ENCODE measurements at places on chromosomes 6 and 20.

GRCh38 chr6:47484616-47485015 is 7.0 kb downstream of the CD2AP start:
- no peak for DNase-seq

DNA sequence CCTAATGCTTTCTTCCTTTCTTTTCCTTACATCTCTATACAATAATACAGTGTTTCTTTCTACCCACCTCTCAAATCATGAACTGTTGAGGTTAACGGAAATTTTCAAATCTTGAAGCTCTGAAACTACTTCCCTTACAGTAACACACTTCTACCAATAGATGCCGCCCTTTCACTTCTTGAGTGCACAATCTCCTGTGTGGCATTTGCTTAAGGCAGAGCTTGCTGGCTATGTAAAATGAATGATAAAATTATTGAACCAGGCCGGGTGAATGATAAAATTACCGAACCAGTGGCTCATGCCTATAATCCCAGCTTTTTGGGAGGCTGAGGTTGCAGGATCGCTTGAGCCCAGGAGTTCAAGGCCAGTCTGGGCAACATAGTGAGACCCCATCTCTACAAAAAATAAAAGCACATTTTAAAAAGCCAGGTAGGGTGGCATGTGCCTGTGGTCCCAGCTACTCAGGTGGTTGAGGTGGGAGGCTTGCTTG is 56.8 kb downstream of the KCNS1 start:
- DNase-seq: no peak

GRCh38 chr20:4025679-4026078 is 10.3 kb upstream of the RNF24 start:
- no peak for DNase-seq

DNA sequence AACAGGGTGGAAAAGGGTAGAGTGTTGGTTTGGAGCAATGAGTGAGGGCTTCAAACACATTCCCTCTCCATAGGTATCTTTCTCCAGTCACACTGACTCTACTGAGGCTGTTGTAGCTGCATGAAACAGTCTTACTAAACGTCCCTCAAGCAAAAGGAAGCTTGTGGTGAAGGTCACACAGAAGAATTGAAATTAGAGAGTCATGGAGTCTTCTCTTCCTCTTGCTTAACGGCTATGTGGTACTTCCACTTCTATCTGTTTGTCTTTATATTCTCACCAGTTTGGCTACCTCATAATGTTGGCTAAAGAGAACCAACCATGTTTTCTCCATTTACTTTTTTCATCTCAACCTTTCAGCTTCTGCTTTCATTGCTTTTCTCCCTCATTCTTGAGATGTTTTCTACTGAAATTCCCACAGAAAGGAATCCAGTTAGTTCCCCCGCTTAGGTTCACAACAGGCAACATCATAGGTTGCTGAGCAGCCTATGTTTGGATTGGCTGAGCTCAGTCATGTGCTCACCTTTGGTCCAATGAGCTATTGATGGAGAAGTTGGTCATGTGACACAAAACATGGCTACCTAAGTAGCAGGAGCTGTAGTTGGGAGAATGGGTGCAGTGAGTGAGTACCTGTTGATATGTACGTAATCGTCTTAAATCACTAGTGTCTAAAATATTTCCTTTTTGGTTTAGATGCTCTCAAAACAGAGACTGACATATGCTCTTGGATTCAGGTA is 99.8 kb downstream of the SNAP25 start:
- no peak for DNase-seq

DNA sequence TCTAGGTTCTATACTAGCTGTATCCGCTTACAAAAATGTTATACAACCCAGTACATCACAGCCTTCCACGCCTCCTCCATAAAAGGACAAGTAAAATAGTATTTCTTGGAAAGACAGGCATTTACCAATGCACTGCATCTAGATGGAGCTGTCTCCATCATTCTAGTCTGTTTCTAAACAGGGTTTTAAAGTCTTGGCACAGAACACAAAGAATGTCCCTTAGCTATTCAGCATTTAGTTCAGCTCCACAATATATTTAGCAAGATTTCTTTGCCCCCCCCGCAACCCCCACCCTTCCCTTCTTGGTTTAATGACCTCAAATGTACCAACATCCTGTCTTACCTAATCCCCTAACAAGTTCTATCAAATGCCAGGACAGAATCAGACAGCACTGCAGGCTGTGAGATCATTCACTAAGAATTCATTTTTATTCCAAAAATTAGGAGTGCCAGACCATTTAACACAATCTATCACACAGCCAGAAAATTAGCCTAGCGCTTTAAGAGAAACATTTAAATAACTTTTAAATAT is 198.6 kb downstream of the BACH2 start:
- no peak for DNase-seq

- no peak for DNase-seq
These were observed 13.2 kb upstream of the ASXL1 start for GRCh38 chr20:32344835-32345506.

DNA sequence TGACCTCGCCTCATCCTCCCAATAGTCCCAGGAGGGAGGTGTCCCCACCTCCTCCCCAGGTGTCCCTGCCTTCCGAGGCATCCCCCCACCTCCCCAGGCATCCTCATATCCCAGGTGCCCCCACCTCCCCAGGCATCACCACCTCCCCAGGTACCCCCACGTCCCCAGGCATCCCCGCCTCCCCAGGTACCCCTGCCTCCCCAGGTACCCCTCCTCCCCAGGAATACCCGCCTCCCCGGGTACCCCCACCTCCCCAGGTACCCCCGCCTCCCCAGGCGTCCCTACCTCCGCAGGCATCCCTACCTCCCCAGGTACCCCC is 198.9 kb downstream of the SYNDIG1 start:
- no peak for DNase-seq

GRCh38 chr6:121305957-121306607 is 28.2 kb downstream of the TBC1D32 start:
- DNase-seq: no peak

GRCh38 chr6:41970436-41970846 is 28.8 kb upstream of the CCND3 start:
- peak; percentile 32 for DNase-seq

GRCh38 chr6:2187826-2188225 is 57.6 kb downstream of the GMDS start:
- no peak for DNase-seq

- DNase-seq: no peak
These were observed 586.5 kb downstream of the EPM2A start for GRCh38 chr6:145148776-145149175.

GRCh38 chr20:4632876-4633275 is 88.8 kb upstream of the PRND start:
- DNase-seq: no peak

GRCh38 chr6:169783971-169784820 is 32.8 kb downstream of the ERMARD start:
- DNase-seq: no peak

GRCh38 chr6:42028234-42029061 is 21.9 kb upstream of the TAF8 start:
- DNase-seq: no peak

DNA sequence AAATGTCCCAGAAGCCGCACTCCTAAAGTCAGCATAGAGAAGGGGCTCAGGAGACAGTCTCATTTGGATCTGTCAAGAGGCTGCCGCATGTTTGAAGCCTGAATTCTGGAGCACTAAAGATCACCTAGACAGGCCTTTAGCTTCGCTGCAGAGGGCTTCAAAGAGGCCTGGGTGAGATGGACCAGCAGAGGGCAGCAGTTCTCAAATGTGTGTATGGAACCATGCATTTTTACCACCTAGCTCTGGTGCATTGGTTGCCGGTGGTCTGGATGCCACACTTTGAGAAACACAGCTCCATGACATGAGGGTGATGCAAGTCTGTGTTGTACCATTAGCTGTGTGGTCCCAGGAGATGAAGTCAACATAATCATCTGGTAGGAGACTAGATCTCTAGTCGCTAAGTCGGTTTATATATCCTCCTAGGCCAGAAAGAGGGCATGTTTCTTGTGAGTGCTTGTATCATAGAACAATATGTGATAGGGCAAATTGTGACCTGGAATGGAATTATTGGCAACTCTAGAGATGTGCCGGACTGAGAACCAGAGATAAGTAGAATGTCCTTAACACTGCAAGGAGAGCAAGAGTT is 64.8 kb downstream of the KIAA0319 start:
- DNase-seq: peak; percentile 47

DNA sequence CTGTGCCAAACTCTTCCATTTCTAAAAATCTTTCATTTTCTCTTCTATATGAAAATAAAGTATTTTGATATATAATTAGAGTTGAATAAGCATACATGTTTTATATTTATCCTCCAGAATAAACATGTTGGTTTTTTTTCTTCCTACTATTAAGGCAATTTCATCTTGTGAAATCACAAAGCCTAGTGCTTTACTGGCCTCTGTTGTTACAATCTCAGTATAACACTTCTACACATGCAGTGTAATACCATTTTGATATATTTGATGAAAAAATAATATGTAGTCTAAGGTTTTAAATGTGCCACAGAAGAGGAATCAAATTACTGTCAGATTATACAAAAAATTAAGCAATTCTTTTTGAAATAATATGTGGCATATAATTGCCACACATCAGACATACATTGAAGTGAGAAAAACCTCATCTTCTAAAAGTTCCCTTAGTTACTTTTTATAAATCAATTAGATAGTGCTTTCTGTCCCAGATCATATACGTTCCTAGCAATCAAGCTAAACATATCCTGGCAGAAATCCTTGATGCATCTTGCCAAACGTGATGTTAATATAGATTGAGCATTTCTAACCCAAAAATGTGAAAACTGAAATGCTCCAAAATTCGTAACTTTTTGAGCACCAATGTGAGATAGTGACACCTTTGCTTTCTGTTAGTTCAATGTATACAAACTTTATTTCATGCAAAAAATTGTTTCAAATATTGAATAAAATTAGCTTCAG is 225.1 kb upstream of the MANEA start:
- DNase-seq: no peak

DNA sequence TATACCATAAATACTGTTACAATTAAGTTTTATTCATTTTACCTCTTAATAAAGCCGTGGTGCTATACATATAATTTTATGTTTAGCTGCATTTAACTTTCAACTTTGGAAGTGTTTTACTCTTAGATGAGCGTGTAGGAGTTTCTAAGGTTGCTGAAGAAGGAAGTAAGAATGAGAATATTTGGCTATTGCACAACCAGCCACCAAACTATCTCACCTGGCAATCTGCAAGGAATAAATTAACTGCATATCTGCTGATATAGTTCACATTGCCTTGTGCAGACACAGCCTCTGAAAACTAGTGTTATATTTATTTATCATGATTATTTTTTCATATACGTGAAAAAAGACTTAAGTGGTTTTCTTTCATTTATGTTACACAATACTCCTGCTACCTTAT is 230.4 kb downstream of the PLCB1 start:
- no peak for DNase-seq

DNA sequence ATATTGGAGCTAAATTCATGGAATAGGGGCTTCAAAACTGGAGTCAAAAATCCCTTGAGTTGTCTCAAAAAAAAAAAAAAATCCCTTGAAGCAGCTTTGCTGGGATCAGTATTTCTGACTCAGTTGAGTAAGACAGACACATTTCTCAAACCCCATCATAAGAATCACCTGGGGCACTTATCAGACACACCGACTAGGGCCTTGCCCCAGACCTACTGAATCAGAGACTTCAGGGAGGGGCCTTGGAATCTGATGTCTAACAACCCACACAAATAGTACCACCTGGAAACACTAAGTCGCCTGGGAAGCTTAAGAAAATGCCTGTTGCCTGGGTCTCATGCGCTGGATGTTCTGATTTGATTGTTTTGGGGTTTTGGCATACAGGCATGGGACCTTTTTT is 44.9 kb upstream of the RNF144B start:
- no peak for DNase-seq

GRCh38 chr6:15936503-15936902 is 192.4 kb upstream of the MYLIP start:
- no peak for DNase-seq

DNA sequence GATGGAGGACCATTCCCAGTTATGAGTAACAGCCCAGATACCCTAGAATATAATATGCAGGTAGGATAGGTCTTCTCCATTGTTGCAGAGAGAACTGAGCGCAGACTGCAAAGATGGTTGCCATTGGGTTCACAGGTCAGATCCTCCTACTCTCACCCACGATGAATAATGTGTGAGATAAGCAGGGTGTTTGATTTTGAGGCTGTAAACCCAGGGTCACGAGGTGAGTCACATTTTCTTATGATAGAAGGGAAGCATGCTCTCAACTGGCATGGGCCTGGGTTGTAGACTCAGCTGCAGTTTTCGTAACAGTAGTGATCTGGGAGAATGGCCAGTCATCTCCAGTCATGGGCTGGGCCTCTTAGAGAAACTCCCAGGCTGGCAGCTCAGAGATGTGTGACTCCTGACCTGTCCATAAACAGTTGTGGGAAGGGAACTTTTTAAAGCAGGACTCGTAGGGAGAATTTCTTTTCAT is 74.2 kb downstream of the CD164 start:
- DNase-seq: peak; percentile 2

DNA sequence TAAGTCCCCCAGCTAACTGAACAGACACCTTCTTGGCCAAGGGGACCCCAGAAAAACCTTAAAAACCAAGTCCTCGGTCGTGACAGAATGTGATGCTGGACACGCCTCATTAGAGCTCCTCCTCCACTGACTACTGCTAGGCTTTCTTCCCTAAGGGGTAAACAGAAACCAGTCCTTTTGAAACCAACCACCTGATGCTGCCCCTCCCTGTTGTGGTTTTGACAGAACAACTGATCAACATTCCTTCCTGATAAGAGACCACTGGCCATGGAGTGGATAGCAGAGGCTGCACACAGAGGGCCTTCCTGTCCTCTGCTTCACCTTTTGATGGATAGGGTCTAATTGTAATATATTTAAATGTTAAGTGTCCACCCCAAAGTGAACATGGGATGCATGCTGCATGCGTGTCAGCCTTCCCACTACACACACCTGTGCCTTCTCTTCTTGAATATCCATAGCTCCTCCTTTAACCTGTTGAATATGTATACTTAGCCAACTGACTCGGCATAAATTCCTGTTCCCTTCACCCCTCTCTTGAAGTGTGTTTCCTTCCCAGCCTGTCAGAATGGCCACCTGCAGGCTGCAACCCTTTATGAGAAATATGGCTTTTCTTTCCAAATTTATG is 27.9 kb upstream of the SLC2A12 start:
- DNase-seq: no peak

DNA sequence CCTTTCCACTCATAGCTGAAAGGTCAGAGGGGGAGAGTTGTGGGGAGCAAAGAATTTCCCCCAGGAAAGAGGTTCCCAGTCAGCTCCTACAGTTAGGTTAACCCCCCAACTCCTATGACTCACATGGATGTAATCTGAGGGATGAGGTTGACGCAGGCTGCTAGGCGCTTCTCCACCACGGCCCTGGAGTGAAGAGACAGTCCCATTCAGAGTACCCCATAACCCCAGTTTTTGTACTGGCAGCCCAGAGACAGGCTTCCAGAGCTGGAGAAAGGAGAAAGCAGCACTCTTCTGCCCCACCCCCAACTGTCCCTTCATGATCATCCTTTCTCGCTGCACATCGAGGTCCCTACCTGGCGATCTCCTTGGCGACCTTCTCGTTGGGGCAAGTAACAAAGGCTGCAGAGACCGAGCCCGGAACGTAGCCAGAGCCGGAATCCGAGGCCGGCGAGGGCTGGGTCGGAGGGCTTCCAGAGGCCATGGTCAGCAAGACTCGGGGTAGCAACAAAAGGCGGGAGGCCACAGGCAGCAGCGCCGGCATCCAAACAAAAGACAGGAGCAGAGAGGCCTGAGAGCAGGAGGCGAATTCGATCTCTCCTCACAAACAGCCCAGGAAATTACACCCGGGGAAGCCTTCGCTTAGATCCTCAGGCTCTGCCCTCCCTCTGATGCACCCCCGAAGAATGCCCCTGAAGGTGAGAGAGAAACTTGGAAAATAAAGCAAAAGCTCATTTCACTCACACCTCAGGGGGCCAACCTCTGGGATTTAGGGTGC is 592 bp downstream of the CUTA start:
- DNase-seq: no peak

Measured in stimulated activated CD8-positive, alpha-beta memory T cell treated with anti-CD3 and anti-CD28 coated beads, Interleukin-15, amount 100 ng/mL, for 4 hours (primary cell).